ENCODE measurements at places on chromosomes 3 and 15. TPM values are rescaled to one million over a fixed set of nuclear protein-coding genes. Genes with fewer than 3 reads are reported as not detected.

DNA sequence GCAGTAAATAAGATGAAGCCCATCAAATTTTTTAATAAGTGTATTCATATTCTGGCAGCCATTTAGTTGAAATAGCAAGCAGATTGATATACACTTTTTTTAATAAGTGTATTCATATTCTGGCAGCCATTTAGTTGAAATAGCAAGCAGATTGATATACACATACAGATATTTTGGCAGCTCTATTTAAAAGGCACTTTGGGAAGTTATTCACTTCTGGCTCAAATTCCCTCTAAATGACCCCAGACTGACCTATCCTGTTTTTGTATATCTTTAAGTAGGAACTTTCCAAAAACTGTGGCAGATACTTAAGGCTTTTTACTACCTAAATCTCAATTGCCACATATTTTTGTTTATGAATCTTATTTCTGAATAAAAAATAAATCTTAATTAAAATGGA lies 122.3 kb downstream of the PLD1 start:
- DNase-seq: no peak

DNA sequence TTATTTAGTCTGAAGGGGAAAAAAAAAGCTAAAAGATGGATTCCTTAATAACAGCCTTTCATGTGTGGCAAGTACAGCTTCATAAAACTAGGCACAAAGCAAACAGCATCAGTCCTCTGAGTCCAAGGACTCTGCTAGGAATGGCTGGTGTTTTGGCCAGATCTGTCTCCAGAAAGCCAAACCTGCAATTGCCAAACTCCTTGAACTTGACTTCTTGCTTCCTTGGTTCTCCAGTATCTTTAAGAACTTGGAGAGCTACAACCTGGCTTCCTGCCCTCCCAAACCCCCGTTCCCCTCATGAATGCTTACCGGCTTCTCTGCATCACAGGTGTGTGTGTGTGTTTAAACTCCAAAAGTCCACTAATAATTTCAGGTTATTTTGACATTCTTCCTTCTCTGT lies 1.6 kb upstream of the PLOD2 start:
- no peak for DNase-seq

DNA sequence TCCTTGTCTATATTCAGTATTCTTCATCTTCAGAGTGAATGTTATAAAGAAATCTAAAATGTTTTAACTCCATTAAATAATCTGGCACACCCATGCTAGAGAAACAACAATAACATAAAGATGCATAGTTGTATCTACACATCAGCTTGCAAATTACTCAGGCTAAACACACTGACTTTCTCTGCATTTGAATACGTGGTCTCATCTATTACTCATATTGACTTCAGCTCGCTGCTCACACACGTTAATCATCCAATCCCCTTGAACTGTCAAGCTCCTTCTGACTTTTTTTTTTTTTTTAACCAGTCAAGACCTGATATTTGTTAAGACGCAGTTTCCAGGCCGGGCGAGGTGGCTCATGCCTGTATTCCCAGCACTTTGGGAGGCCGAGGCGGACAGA lies 1137.3 kb upstream of the CADM2 start:
- DNase-seq: no peak

GRCh38 chr3:126888186-126888760 lies 94.6 kb upstream of the PLXNA1 start:
- DNase-seq: no peak

DNA sequence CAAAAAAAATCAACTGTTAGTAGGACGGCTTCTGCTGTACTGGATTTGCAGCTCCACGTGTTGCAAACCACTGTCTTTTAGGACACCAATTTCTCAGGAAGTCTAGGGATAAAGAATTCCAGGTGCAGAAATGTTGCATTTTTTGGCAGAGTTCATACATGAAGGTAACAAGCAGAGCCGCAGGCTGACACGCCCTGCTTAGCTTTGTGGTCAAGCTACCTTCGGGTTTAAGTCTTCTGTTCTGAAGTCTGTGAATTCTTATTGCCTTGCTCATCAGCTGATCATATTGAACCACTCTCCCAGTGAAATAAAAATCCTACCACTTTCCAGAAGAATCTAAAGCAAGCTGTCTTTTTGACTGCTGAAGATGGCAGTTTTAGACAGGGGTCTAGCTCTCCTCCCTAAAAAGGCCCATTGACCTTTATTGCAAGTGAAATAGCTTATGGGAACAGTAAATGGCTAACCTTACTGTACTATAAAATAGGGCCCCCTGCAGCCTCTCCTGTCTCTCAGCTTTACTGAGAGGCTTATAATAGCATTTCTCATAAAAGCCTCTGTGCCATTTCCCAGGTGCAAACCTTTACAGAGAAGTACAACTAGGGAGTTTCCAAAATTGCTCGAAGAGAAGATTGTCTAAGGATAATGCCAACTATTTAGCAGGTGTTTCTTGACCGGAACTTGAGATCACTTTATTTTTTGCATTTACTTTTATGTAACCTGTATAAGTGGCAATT lies 262.2 kb upstream of the IL12A start:
- no peak for DNase-seq

DNA sequence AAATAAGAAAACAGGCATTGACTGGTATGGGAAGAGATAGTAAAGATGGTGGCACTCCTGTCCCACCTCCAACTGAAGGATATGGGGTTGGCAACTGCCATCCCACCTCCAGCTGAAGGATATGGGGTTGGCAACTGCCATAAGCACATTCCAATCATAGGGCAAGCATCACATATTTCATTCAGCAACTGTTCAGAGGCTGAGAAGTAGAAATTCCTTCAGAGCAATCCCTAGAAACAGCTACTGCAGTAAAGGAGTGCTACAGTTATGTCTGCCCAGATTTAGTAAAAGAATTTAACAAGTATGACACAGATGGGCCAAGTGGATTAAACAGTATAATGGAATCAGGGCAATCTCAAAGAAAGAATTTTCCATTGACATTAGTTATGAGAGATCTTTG lies 156.8 kb downstream of the IMPG2 start:
- DNase-seq: no peak

GRCh38 chr3:42148982-42149432 lies 57.9 kb downstream of the TRAK1 start:
- DNase-seq: no peak

- DNase-seq: no peak
Measured at GRCh38 chr15:77138167-77138522, 67.2 kb upstream of the TSPAN3 start.

- no peak for DNase-seq
Measured at GRCh38 chr15:31305375-31305774, 21.3 kb upstream of the KLF13 start.

- no peak for DNase-seq
Measured at GRCh38 chr3:171039674-171040073, 13.2 kb upstream of the SLC2A2 start.

GRCh38 chr3:15978801-15979200 lies 181.0 kb upstream of the ANKRD28 start:
- no peak for DNase-seq

DNA sequence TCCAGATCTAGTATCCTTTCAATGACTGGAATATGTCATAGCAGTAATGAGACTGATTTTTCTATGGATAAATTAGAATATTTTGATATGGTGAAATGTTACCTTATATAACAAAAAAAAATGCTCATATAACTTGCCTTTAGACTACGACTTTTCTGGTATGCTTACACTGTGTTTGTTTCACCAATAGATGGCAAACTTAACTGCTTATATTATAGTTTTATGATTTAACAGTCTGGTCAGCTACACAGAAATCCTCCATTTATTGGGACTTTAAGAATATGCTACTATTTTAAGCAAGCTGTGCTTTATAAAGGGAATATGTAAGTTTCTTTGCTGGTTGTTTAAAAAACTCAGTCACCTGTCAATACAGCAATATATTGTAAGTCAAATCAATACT lies 205.6 kb downstream of the VGLL3 start:
- DNase-seq: no peak

DNA sequence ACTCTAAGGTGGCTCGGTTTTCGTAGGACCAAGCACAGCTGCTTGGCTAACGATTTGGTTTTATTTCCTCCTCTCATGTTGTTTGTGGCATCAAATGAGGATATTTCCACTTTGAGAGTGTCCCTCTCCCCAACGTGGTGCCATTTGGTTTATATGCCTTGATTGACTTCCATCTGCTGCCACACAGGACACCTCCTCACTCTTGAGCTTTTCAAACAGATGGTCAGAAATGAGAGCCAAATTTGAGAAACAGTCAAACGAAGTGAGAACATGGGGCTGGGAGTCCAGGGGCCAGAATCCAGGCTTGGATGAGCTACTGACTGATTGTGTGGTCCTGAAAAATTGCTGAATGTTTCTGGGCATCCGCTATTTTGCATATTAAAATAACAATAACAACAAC lies 43.5 kb downstream of the CEMIP start:
- DNase-seq: no peak

DNA sequence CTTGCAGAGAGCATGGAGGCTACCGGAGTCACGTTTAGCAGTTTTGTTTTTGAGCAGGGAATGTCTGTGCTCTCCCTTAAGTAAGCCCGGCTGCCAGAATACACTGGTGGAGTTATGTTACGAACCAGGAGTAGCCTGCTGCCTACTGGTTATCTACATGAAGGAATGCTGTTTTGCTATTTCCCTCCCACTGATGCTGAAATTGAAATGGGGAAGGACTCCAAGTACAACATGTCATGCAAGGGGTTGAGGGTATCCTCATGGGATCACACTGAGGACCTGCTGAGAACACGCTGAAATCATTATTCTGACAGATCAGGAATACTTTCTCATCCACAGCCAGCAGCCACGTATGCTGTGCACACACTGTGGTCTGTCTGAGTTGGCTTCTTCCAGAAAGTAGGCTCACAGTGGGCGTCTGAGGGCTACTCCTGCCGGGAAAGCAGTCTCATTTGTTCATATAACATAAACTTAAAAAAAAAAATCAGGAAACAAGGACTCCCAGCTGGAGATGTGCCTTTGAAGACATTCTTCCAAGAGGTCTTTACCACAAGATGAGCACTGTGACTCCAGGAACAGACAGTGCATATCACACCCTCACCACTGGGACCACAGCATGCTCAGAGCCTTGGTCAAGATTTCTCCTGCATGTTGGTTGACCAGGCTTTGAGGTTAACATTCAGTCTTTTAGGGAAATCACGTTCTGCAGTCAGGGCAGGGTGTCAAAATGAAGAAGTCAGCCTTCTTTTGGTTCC lies 300.4 kb upstream of the RASGRP1 start:
- no peak for DNase-seq

The TXNRD3 gene
- 6.4 TPM for total RNA-seq

The HOMER2 gene
- total RNA-seq: 5.0 TPM

The RGMA gene
- 8.5 TPM for total RNA-seq

The GATM gene
- total RNA-seq: 10.0 TPM

The AMIGO3 gene
- total RNA-seq: 1.9 TPM

All from omental fat pad (tissue), 4 donors.